ENCODE measurements at places on chromosomes 2 and 18.

- DNase-seq: no peak
These were observed 32.3 kb downstream of the MYO5B start for GRCh38 chr18:50162486-50163304.

- no peak for DNase-seq
These were observed 2.2 kb upstream of the KCNH7 start for GRCh38 chr2:162840598-162841246.

- no peak for DNase-seq
These were observed 9.6 kb downstream of the DCDC2C start for GRCh38 chr2:3712831-3713503.

GRCh38 chr2:20378891-20379519, 28.4 kb upstream of the PUM2 start:
- no peak for DNase-seq

DNA sequence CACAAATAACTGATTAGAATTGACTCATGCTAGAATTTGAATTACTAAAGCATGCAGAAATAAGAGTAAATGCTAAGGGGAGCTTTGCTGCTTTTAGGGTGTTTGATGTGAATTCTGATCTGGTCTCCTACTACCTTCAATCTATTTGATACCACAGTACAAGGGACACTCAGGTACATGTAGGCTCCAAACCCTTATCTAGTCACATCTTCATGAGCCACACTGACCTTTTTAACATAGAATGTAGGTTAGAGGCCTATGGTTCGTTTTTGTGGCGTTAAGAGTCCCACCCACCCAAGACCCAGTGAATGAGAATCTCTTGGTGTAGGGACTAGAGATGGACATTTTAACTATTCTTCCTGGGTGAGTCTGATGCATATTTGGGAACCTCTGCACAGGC, 65.7 kb downstream of the PLCL1 start:
- no peak for DNase-seq

- no peak for DNase-seq
These were observed 81.8 kb downstream of the EXOC6B start for GRCh38 chr2:72744049-72744448.

DNA sequence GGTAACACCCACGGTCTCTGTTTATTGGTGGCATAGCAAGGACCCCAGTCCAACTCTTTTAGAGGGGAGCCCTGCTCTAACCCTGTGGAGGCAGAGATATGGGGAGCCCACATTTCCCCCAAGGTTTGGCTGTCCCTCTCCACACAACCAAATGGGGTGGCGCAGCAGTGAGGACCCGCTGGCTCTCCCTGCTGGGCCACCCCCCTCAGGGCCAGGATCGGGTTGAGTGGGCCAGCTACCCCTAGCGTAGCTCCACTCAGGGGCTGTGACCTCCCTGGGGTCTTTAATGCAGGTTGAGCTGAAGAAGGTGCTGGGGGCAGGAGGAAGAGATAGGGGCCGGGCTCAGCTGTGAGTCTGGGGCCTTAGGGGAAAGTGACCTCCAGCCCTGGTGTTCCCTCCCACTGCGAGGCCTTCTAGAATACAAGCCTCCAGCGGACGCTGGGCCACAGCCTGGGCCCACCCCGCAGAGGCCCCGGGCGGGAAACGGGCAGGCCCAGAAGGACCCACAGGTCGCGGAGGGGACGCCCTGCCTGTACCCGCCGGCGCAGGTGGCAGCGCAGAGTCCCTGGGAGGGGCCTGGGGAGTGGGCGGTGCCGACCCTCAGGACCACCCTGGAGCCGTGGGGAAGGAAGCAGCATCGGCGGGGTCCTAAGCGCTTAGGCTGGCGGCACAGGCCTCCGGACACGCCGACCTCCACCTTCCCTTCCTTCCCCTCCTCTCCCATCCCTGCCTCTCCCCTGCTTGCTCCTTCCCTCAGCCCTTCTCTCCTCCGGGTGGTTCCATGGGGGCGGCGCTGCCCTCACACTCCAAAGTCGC, 9.6 kb downstream of the CROCC2 start:
- DNase-seq: no peak

- no peak for DNase-seq
These were observed 41.5 kb upstream of the OTOS start for GRCh38 chr2:240182001-240182400.
